ENCODE measurements at places on chromosomes 7 and 10. TPM values are rescaled to one million over a fixed set of nuclear protein-coding genes. Genes with fewer than 3 reads are reported as not detected.

Gene TAF6
- total RNA-seq: 27.1 TPM

Gene DOCK4
- 18.8 TPM for total RNA-seq

Gene TUBB8
- total RNA-seq: not detected

Gene STYXL1
- total RNA-seq: 12.3 TPM

Gene CUBN
- 2.2 TPM for total RNA-seq

Gene OR2A5
- total RNA-seq: not detected

DNA sequence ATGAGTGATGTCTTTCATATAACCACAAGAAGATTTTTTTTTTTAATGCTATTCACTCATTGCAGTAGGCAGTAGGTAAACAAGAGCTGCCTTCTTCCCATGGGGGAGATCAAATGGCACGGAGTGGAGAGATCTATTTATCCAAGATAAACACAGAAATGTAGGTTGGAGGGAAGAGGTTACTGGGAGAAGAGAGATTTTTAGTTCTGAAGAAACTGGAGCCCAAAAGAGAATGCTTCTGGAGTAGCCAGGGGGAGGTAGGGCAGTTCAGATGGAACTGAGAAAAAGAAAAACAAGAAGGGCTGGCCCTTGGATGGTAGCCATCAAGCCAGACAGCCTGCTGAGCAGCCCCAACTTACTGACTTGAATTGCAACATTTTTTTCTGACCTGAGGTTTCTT, 270.1 kb upstream of the TPK1 start:
- H3K36me3 ChIP-seq: no peaks in the 10 kb centered on the region
- no peaks in the 10 kb centered on the region for H3K27me3 ChIP-seq
- no peak overlapping the region for H3K4me3 ChIP-seq
- no peak overlapping the region for H3K27ac ChIP-seq
- DNase-seq: no peak

GRCh38 chr7:156579566-156579965, 61.0 kb upstream of the RNF32 start:
- H3K4me3 ChIP-seq: no peak overlapping the region
- H3K27me3 ChIP-seq: no peaks in the 10 kb centered on the region
- H3K27ac ChIP-seq: no peak overlapping the region
- H3K4me1 ChIP-seq: no peaks in the 10 kb centered on the region
- no peak for DNase-seq

- no peaks in the 10 kb centered on the region for H3K27me3 ChIP-seq
- peak overlapping the region; percentile 87 for H3K4me3 ChIP-seq
- H3K36me3 ChIP-seq: no peaks in the 10 kb centered on the region
- peak overlapping the region; percentile 85 for H3K27ac ChIP-seq
- peaks cover 40% of the 10 kb centered on the region for H3K4me1 ChIP-seq
- DNase-seq: no peak
Measured at GRCh38 chr7:30505174-30505697, 607 bp upstream of the GGCT start.

DNA sequence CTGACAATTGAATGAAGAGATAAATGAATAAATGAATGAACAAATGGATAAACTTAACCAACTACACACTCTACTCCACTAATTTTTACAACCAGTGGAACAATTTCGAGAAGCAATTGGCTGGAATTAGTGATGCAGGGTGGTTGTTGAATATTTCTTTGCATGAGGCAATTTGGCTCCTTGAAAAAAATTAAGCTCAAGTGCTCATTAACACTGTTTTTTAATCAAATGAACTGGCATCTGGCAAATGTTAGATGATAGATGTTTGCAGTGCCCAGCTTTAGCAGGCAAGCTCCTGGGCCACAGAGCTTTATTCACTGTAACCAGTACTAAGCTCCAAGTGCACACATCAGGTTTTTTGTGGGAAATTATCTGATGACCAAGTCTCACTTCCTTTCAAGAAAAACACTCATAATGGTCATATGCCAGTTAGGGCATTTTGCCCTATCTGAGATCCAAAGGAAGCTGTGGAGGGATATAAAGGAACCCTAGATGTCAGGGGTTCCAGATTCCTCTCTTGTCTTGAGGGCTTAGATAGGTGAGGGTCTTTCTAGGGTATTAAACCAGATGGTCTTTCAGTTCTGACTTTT, 16.4 kb upstream of the ADD3 start:
- DNase-seq: no peak
- no peaks in the 10 kb centered on the region for H3K27me3 ChIP-seq
- peaks cover 12% of the 10 kb centered on the region for H3K4me1 ChIP-seq
- H3K27ac ChIP-seq: no peak overlapping the region
- no peak overlapping the region for H3K4me3 ChIP-seq

- no peak overlapping the region for H3K4me3 ChIP-seq
- H3K4me1 ChIP-seq: no peaks in the 10 kb centered on the region
- DNase-seq: no peak
Measured at GRCh38 chr7:53351681-53352080, 316.2 kb downstream of the POM121L12 start.

- H3K27ac ChIP-seq: no peak overlapping the region
- H3K4me3 ChIP-seq: no peak overlapping the region
- no peak for DNase-seq
- H3K27me3 ChIP-seq: no peaks in the 10 kb centered on the region
- H3K36me3 ChIP-seq: no peaks in the 10 kb centered on the region
- H3K4me1 ChIP-seq: no peaks in the 10 kb centered on the region
Measured at GRCh38 chr7:156014201-156014600, 201.9 kb upstream of the SHH start.

GRCh38 chr10:112949875-112950507, at the start of gene TCF7L2:
TSS of gene TCF7L2 (plus strand) at chr10:112950247. CDS start at chr10:112950757, 510 bp downstream.
- peak within 1 kb of the TSS; percentile 96 for H3K27ac ChIP-seq
- H3K27me3 ChIP-seq: no peaks in the 10 kb centered on the region
- DNase-seq: peak; percentile 96
- H3K36me3 ChIP-seq: no peaks in the 10 kb centered on the region

GRCh38 chr10:51860257-51860656, 160.9 kb upstream of the CSTF2T start:
- no peak overlapping the region for H3K27ac ChIP-seq
- H3K27me3 ChIP-seq: no peaks in the 10 kb centered on the region
- H3K4me3 ChIP-seq: no peak overlapping the region
- peak; percentile 13 for DNase-seq
- H3K36me3 ChIP-seq: no peaks in the 10 kb centered on the region
- H3K4me1 ChIP-seq: no peaks in the 10 kb centered on the region

DNA sequence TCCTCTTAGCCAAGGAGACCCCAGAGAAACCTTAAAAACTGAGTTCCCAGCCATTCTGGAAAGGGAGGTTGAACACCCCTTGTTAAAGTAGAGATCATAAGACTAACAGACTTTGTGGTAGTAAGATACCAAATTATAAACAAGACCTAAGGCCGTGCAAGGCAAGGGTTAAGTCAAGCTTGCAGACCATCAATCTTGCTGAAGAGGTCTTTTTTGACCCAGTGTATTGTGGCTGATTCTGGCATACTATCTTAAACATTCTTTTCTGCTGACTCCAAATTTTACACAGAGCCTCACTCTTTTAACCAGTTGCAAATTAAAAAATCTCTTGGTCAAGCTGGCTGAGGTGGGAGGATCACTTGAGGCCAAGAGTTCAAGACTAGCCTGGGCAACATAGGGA, 1.2 kb upstream of the TBRG4 start:
- peak overlapping the region; percentile 94 for H3K27ac ChIP-seq
- peaks cover 18% of the 10 kb centered on the region for H3K4me1 ChIP-seq
- H3K27me3 ChIP-seq: no peaks in the 10 kb centered on the region
- no peak for DNase-seq

DNA sequence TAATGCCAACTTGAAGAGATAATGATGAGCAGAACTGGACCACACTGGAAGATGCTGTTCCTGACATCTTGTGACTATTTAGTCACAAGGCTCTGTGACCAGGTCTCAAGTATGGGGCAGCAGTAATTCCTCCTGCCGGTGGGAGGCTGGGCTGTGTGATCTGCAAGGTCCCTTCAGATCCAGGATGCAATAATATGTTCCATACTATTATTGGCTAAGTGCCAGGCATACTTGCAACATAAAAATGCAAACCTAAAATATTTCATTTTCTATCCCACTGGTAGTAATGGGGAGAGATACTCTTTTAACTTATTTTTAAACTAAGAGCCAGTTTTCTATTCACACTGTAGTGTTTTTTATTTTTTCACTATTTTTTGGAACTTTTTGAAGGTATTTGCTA, 171.5 kb downstream of the CYP26A1 start:
- H3K27me3 ChIP-seq: no peaks in the 10 kb centered on the region
- no peak for DNase-seq
- H3K27ac ChIP-seq: no peak overlapping the region
- no peak overlapping the region for H3K4me3 ChIP-seq
- no peaks in the 10 kb centered on the region for H3K4me1 ChIP-seq

DNA sequence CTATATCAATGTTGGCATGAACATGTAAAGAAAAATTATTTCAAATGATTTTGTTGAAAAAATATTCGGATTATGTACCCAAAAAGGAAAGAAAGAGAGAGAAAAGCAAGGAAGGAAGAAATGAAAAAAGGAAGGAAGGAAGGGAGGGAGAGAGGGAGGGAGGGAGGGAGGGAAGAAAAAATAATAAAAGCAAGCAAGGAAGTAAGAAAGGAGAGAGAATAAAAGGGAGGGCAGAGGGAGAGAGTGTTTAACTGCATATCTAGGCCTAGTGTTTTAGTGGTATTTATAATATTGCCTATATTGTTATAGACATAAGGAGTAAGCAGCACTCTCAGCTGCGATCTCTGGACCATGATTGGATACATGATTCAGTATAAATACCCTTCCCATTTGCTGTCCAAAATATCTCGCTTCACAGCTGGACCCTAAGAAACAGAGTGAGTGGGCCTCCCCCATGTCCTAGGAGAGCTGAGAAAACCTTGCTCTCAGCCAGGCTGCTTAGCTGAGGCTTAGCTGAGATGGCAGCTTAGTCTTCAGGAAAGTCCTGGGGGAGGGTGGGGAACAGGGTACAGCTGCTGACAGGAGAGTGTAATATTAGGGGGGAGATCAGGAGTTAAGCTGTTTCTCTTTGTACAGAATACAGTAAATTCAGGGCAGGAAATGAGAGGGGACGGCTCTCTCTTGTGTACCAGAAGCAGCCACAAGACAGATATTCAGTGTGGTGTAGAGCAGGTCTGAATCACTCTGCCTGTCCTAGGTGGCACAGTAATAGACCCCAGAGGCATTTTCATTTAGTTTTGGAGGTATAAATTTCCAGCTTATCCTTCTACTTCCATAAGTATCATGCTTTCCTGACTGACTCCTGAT, 66.8 kb upstream of the TARP start:
- H3K27ac ChIP-seq: peak overlapping the region; percentile 42
- no peaks in the 10 kb centered on the region for H3K27me3 ChIP-seq
- no peak for DNase-seq
- peaks cover 4% of the 10 kb centered on the region for H3K4me1 ChIP-seq

DNA sequence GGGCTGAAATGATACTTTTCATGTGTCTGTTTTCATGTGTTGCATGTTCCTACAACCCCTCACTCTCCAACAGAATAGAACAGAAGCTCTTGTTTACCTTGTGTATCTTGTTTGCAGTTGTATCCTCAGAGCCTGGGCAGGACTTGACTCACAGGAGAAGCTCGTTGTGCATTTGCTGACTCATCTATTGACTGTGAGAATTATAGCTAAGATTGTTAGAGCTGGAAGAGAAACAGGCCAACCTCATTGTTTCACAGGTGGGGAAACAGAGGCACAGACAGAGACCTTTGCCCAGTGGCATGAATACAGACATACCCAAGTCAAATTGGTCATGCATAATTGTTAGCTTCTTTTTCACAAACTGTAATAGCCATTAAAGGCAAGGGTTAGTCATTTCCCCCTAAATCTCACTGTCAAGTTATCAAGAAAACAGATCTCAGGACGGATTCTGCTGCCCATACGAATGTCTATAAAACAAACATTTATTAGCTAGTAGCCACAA, 4.6 kb upstream of the TSPAN15 start:
- H3K36me3 ChIP-seq: no peaks in the 10 kb centered on the region
- DNase-seq: peak; percentile 67
- H3K4me3 ChIP-seq: no peak overlapping the region
- H3K27ac ChIP-seq: peak overlapping the region; percentile 28
- peaks cover 46% of the 10 kb centered on the region for H3K4me1 ChIP-seq
- no peaks in the 10 kb centered on the region for H3K27me3 ChIP-seq

DNA sequence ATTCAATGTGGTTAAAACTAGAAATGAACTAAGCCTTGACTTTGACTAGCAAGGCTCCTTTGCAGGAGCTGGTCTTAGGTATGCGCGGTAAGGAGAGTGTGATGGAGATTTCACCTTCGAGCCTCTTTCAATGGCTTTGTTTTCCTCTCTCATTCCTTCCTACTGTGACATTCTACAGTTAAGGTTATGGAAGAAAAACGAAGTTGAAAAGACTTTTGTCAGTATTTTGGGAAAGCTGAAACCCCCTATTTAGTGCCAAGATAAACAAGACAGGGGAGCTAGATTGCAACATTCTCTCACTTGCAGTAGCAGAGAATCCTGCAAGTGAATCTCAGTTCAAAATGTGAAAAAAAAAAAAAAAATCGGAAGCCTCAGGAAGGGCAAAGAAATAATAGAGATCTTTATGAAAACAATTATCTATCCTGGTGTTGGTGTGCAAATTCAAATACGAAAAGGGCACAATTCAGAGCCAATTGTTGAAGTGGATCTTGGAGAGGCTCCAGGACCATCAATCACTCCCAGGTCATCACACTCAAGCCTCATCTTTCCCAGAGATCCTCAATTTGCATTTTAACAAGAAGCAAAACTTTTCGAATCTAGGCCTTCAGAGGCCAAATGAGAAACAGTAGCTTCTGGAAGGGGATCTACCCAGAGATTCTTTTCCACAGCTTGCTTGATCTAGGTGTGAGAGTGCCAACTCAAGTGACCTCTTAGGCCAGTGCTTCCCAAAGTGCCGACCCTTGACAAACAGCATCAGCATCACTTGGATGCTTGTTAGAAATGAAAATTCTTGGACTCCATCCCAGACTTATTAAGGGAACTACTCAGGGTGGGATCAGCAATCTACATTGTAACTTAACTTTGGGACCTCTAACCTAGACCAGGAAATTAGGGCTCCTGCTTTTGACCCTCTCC, 163.8 kb downstream of the INHBA start:
- no peak overlapping the region for H3K27ac ChIP-seq
- no peaks in the 10 kb centered on the region for H3K4me1 ChIP-seq
- no peak overlapping the region for H3K4me3 ChIP-seq
- no peak for DNase-seq

GRCh38 chr10:126704649-126705048, 34.2 kb upstream of the C10orf90 start:
- H3K27me3 ChIP-seq: no peaks in the 10 kb centered on the region
- no peaks in the 10 kb centered on the region for H3K36me3 ChIP-seq
- no peak for DNase-seq
- H3K27ac ChIP-seq: no peak overlapping the region
- no peak overlapping the region for H3K4me3 ChIP-seq

DNA sequence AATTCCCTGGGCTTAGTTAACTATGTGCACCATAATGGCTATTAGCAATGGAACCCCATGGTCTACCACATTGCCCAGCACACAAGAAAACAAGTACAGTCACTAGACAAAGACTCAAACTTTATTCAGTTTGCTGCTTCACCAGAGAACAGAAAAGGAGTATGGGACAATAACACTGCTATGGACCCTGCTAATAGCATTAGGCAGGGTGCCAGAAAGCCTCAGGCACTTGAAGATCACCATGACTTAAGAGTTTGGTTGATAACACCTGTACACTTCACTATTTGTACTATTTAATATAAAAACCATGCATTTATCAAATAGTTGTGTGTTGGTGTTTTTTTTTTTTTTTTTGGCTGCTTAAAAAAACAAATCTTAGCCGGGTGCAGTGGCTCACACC, 159.6 kb downstream of the KMT2E start:
- peaks cover 5% of the 10 kb centered on the region for H3K36me3 ChIP-seq
- no peaks in the 10 kb centered on the region for H3K27me3 ChIP-seq
- peaks cover 1% of the 10 kb centered on the region for H3K4me1 ChIP-seq
- DNase-seq: no peak

Measured in stomach (tissue), 19 donors.